Tongue (tissue), 3 donors: ENCODE measurements at places on chromosomes 4 and X.

- no peak for DNase-seq
Measured at GRCh38 chrX:56762220-56762619, 33.2 kb downstream of the NBDY start.

- no peak for DNase-seq
Measured at GRCh38 chr4:16942491-16942890, 44.0 kb upstream of the LDB2 start.

DNA sequence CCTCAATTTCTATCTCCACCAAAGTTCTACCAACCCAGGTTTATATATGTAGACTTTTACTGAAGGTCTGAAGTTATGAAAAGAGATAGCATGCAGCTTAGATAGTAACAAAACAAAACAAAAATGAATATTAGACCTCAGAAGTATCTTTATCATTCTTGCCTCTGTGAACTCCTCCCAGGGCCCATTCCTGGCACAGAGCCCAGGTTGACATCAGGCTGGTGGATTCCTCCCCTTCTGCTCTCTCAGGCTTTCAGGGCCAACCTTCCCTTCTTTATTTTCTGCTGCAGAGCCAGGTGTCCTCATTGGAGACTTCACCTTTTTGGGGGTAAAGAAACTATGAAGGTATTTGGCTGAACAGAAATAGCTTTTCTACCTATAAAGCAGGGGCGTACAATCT is 112.8 kb upstream of the PITX2 start:
- peak; percentile 35 for DNase-seq

GRCh38 chr4:111979921-111980320 is 165.3 kb upstream of the FAM241A start:
- DNase-seq: no peak
